ENCODE measurements at places on chromosomes 11 and 22.

DNA sequence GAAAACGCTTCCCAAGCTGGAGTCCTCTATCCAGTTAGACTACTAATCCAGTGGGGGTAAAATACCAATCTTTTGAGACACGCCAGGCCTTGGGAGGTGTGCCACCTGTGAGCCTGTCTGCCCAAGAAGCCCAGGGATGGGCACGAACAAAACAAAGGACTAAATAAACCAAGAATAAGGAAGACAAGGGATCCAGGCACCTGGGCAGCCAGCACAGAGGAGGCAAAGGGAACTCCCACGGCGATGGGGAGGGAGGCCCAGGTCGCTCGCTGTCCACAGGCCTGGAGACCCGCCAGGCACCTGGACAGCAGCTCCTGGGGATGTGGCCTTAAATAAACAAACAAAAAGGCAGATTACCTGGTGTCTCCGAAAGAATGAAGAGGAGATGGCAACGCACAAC lies 31.4 kb downstream of the LRFN4 start:
- DNase-seq = no peak

DNA sequence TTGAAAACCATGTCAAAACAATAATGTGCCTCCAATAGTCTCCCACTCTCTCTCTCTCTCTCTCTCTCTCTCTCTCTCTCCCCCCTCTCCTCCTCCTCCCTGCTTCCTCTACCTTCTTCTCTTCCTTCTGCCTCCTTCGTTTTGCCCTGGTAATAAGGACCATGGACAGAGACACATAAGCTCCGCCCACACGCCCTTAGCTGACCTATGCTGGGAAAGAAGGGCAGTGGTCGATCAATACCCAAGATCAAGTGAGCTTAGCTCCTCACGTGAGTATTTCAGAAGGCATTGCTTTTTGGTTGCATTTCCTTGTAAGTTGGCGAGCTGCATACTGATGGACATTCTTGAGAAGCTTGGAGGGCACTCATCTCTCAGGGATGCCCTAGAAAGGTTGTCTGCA lies 194.8 kb downstream of the MIAT start:
- no peak for DNase-seq

DNA sequence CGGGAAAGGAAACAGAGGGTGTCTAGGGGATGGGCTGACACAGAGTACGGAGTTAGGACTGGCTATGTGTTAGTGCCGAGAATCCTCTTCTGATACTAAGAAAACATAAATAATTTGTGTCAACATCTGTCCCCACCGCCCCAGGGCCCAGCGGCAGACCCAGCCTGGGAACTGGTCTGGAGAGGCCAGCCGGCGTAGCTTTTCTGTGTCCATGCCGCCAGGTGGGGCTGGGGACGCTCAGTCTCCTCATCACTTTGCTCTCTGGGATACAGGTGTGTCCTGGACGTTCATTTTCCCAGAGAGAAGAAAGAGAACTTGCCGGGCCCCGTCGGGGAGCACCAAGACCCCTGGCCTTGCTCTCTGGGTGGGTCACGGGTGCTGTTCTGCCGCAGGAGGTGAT lies 54.7 kb downstream of the WNT7B start:
- no peak for DNase-seq

- no peak for DNase-seq
Observed at GRCh38 chr11:33309118-33309517, 51.9 kb downstream of the HIPK3 start.

GRCh38 chr22:46085828-46086576 lies 64.3 kb upstream of the PPARA start:
- no peak for DNase-seq

DNA sequence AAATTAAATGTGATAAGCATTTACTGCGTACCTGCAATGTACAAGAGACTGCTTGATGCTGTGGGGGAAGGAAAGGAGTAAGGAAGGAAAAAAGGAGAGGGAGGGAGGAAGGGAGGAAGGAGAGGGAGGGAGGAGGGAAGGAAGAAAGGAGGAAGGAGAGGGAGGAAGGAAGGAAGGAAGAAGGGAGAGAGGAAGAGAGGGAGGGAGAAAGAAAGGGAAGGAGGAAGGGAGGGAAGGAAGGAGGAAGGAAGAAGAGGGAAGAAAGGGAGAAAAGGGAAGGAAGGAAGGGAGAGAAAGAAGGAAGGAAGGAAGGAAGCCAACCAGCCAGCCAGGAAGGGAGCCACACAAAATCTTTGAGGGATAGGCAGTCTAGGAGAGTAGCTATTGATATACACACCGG lies 44.0 kb upstream of the MYO18B start:
- no peak for DNase-seq

GRCh38 chr11:118048472-118049370 lies 28.2 kb upstream of the TMPRSS4 start:
- no peak for DNase-seq

- no peak for DNase-seq
Observed at GRCh38 chr11:38972220-38972619, 2374.2 kb upstream of the RAG2 start.

- DNase-seq = no peak
Observed at GRCh38 chr11:94662065-94662779, 95.1 kb downstream of the PIWIL4 start.

GRCh38 chr11:106101819-106102218 lies 24.4 kb downstream of the AASDHPPT start:
- DNase-seq = no peak

DNA sequence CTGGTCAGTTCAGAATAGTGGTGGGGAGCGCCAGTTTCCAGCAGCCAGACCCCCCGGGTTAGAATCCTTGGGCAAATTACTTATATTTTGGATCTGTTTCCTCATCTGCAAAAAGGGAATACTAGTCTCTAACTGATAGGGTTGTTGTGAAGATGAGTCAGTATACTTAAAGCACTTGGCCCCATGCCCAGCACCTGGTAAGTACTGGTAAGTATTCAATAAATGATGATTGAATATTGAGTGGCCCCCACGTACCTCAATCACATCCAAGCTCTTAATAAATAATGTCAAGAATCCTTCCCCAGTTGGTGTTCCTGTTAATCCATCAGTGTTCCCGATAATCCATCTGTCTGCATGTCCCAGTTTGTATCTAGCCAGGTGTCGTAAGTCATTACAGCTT lies 12.1 kb downstream of the ACP2 start:
- no peak for DNase-seq

DNA sequence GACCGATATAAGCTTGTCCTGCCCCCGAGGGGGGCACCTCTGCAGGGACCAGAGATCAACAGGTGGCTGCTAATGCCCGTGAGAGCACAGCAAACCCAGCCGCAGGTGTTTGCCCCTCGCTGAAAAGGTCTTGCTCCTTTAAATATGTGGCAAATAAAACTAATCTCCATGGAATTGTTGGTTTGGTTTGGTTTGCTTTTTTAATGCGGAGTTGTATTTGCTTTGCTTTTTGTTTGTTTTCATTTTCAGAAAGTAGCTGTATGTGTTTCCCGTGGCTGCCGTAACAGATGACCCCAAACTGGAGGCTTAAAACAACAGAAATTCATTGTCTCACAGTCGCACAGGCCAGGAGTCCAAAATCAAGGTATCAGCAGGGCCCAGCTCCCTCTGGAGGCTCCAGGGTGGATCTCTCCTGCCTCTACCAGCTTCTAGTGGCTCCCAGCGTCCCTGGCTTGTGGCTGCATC lies 93.0 kb downstream of the CELSR1 start:
- DNase-seq = no peak
